ENCODE measurements at places on chromosomes 2 and 18. TPM values are rescaled to one million over a fixed set of nuclear protein-coding genes. Genes with fewer than 3 reads are reported as not detected.

Gene CNGA3
- total RNA-seq: not detected

Gene CRYGC
- not detected for total RNA-seq

Gene ROCK2
- total RNA-seq: 52.7 TPM

Gene CPS1
- total RNA-seq: 4.2 TPM

Gene PLB1
- total RNA-seq: 2.4 TPM

Gene TTC27
- 32.1 TPM for total RNA-seq

Gene SPHKAP
- under 0.01 TPM for total RNA-seq

Gene SCN3A
- not detected for total RNA-seq

Gene IFIH1
- total RNA-seq: 9.3 TPM

Gene DYNAP
- total RNA-seq: not detected

Measured in placental pericyte (primary cell).